ENCODE measurements at places on chromosomes 4 and X. TPM values are rescaled to one million over a fixed set of nuclear protein-coding genes. Genes with fewer than 3 reads are reported as not detected.

GRCh38 chr4:184587701-184588100 lies 61.5 kb downstream of the CASP3 start:
- DNase-seq, result no peak

DNA sequence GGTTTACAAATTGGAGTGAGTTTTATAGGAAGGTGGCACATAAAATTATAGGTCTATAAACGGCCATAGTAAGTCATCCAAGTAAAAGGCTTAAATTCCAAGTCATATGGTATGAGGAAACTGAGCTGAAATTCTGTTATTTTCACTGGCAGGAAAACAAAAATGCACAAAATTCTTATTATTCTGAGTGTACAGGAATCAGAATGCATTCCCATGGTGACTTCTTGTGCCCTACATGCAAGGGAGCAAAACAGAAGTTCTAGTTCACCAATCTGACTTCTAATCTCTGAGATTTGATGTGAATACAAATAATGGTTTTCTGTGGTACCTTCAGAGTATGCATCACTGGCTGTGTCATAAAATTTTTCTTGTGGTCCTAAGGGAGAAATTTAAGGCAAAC lies 102.9 kb downstream of the CLCN4 start:
- no peak for DNase-seq

Gene FGF5
- not detected for total RNA-seq

DNA sequence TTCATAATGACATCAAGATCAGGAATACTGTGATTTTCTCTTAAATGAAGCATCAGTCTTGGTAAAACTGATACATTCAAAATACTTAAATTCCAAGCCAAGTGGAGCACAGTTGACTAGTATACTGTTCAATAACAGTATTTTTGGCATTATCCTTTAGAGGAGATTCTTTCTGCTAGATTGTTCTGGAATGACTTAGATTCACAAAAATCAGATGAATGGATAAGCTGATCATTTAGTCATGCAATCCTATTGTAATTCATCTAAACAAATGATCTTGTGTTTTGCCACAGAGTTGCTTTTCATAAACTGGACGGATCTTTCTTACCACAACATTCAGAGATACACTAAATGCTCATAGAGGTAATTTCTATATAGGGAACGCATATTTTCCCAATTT lies 232.0 kb downstream of the CXXC4 start:
- DNase-seq, result no peak
